Activated CD4-positive, alpha-beta memory T cell treated with anti-CD3 and anti-CD28 coated beads, Interleukin-2, amount 10 ng/mL, durations not matched to agents 7 days and 5 days (primary cell): ENCODE measurements at places on chromosomes 7 and 10.

GRCh38 chr7:65239707-65240352, 133.8 kb upstream of the ZNF92 start:
- no peak for DNase-seq

- DNase-seq, result no peak
These were observed 678.6 kb upstream of the FOXK1 start for GRCh38 chr7:4003503-4003902.

- peak; percentile 37 for DNase-seq
These were observed 27.8 kb downstream of the NKX2-3 start for GRCh38 chr10:99560277-99561126.

GRCh38 chr10:118534136-118534535, 61.3 kb downstream of the PRLHR start:
- no peak for DNase-seq

DNA sequence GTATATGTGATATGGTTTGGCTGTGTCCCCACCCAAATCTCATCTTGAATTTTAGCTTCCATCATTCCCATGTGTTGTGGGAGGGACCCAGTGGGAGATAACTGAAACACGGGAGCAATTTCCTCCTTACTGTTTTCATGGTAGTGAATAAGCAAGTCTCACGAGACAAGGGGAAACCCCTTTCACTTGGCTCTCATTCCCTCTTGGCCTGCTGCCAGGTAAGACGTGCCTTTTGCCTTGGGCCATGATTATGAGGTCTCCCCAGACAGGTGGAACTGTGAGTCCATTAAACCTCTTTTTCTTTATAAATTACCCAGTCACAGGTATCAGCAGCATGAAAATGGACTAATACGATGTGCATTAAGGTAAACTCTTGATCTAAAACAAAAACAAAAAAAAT, 357.1 kb upstream of the AOAH start:
- no peak for DNase-seq

GRCh38 chr10:113680190-113681111, 739 bp downstream of the CASP7 start:
- DNase-seq, result peak; percentile 45

DNA sequence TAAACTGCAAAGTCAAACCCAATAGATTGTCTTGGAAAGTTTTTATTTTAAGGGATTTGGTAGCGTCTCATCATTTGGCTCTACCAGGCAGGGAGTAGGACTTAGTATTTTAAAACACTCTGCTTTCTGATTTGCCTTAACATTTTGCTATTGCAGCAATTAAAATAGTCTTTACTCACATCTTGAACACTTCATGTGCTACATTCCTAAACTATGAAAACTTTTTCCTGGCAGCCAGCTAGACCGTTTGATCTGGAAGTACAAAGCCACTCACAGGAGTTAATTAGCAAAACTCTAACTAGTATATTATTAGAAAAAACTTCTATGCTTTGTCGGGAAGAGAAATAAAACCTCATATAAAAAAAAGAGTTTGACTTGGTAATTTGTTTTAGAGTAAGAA, 111.4 kb downstream of the TFPI2 start:
- no peak for DNase-seq
